Body of pancreas (tissue), 4 donors: ENCODE measurements at places on chromosomes 16 and 17. TPM values are rescaled to one million over a fixed set of nuclear protein-coding genes. Genes with fewer than 3 reads are reported as not detected.

DNA sequence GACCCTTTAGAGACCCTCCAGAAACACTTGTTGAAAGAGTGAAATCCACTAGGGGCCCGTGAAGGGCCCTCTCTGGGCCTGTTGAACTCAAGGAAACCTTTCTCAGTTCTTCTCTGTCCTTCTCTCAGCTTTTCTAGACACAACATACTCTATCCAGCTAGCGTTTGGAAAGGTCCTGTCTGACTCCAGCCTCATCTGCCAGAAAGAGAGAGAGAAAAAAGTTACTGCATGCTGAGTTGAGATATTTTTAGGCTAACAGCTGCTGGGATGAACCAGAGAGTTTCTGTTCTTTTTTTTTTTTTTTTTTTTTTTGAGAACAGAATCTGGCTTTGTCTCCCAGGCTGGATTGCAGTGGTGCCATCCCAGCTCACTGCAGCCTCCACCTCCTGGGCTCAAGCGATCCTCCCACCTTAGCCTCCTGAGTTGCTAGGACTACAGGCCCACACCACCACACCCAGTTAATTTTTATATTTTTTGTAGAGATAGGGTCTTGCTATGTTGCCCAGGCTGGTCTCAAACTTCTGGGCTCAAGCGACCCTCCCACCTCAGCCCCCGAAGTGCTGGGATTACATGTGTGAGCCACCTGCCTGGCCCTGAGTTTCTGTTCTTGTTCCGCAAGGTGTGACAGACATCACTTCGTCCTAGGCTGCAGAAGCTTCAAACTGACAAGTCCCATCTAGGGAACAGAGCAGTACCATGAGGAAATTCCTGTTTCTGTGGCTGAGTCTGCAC lies 14.9 kb upstream of the TEX2 start:
- no peak overlapping the region for H3K4me3 ChIP-seq
- DNase-seq, result no peak
- no peak overlapping the region for H3K27ac ChIP-seq
- no peaks in the 10 kb centered on the region for H3K36me3 ChIP-seq
- H3K4me1 ChIP-seq, result peaks cover 10% of the 10 kb centered on the region

DNA sequence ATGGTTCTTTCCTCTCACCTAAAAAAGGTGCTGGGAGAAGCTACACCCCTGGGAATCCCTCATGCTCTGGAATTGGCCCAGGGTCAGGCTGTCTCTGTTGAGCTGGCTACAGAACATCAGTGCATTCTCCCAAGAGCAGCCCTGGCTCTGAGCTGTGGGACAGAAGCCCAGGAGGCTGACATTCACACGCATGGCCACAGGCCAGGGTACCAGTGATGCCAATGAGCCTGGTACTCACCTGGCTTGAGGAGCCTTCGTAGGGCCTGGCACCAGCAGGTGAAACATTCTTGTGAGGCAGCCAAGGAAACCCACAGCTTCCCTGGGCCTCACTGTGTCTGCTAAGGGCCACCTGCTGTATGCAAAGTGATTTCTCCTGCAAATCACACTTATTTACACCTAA lies 121.7 kb upstream of the CCL2 start:
- no peak for DNase-seq
- H3K4me3 ChIP-seq, result no peak overlapping the region
- H3K36me3 ChIP-seq, result no peaks in the 10 kb centered on the region
- H3K4me1 ChIP-seq, result no peaks in the 10 kb centered on the region

DNA sequence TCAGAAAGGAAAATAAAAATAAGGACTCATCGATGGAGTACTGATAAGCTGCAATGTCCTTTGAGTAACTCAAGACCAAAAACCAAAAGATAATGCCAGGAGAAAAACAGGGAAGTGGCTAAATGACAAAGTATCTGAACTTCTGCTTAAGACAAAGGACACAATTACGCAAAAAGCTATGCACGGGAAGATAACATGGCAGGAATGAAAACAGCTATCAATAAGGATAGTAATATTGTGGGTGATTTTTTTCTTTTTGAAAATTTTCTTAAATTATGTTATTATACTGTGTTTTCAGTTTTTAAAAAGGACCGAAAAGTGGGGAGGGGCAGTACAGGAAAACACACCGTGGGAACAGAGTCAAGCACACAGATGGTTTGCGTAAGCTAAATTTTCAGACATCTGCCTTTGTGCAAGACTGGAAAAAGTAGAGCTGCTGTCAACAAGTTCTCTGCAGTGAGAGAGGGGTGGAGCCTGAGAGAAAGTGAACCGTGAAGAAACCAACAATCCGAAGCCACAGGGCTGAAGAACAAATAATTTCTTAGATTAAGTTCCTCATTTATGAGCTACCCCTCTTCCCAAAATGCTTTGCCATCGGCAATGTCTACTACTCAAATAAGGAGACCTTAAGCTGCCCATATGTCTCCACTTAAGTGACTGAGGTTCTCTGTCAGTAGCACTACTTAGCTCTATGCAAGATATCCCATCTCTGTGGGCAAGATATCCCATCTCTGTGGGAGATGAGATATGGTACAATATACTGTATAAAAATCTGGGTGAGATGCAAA lies 99.9 kb upstream of the CORO6 start:
- H3K4me3 ChIP-seq, result no peak overlapping the region
- H3K36me3 ChIP-seq, result no peaks in the 10 kb centered on the region
- peak overlapping the region; percentile 72 for H3K27ac ChIP-seq
- H3K4me1 ChIP-seq, result peaks cover 6% of the 10 kb centered on the region
- H3K27me3 ChIP-seq, result no peaks in the 10 kb centered on the region

DNA sequence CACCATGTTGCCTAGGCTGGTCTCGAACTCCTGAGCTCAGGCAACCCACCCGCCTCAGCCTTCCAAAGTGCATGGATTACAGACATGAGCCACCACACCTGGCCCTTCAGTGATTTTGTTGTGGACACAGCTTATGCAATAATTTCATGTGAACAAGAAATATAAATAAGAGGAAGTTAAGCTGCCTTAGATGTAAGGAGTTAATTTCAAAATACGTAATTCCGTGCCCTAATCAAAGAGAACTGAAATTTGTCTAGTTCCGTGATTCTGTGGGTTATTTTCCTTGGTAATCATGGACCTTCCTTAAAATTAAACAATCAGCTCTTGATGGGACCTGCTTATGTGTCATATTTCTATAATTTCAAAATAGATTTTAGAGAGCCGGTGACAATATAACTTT lies 11.9 kb downstream of the TVP23A start:
- no peak overlapping the region for H3K4me3 ChIP-seq
- H3K36me3 ChIP-seq, result no peaks in the 10 kb centered on the region
- no peaks in the 10 kb centered on the region for H3K4me1 ChIP-seq
- no peak overlapping the region for H3K27ac ChIP-seq
- H3K27me3 ChIP-seq, result no peaks in the 10 kb centered on the region

DNA sequence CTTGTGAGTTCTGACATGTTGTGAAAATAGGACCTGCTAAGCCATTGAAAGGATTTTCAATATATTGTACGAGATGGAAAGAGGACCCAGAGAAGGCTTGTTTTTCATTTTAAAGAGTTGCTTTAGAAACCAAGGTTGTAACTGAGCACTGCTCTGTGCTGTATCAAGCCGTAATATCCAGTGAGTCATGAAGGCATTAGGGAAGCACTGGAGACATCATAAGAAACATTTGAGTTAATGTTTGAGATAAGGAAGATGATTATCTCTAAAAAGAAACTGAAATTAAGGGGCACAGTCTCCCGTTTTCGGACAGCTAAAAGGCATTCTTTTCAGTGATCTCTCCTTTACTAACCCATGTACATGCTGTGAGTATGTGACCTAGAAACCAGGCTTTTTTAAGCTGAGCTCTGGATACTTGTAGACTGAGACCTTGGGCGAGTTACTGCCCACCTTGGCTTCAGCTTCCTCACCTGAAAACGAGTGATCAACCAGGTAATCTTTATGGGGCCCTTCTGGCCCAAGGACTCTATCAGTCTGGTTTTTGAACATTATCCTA lies 149.2 kb upstream of the TBX2 start:
- DNase-seq, result no peak
- H3K27ac ChIP-seq, result no peak overlapping the region
- no peak overlapping the region for H3K4me3 ChIP-seq
- H3K4me1 ChIP-seq, result peaks cover 33% of the 10 kb centered on the region
- H3K27me3 ChIP-seq, result no peaks in the 10 kb centered on the region

DNA sequence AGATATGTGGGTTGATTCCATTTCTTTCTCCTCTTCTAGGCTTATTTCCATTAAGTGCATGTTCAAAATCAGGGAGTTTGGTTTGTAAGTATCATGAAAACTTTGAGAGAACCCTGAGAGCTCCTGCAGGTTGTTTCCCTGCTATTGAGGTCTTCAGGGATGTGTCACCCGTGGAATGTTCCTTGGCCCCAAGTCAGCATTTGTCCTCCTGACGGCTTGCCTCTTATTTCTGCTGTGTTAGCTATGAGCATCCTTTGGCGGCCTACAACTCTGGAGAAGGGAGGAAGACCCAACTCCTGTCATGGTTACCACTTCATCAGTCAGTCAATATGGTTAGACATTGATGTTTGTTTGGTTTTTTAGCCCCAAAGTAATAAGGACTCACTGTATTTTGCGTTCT lies 180.8 kb downstream of the FTO start:
- no peaks in the 10 kb centered on the region for H3K36me3 ChIP-seq
- H3K4me1 ChIP-seq, result peaks cover 4% of the 10 kb centered on the region
- DNase-seq, result no peak
- no peak overlapping the region for H3K27ac ChIP-seq
- no peak overlapping the region for H3K4me3 ChIP-seq
- H3K27me3 ChIP-seq, result no peaks in the 10 kb centered on the region

- peaks cover 23% of the 10 kb centered on the region for H3K4me1 ChIP-seq
- H3K27ac ChIP-seq, result peak overlapping the region; percentile 97
- H3K36me3 ChIP-seq, result no peaks in the 10 kb centered on the region
- peak; percentile 38 for DNase-seq
- no peaks in the 10 kb centered on the region for H3K27me3 ChIP-seq
These were observed 1.7 kb downstream of the SLFN5 start for GRCh38 chr17:35244341-35245195.

DNA sequence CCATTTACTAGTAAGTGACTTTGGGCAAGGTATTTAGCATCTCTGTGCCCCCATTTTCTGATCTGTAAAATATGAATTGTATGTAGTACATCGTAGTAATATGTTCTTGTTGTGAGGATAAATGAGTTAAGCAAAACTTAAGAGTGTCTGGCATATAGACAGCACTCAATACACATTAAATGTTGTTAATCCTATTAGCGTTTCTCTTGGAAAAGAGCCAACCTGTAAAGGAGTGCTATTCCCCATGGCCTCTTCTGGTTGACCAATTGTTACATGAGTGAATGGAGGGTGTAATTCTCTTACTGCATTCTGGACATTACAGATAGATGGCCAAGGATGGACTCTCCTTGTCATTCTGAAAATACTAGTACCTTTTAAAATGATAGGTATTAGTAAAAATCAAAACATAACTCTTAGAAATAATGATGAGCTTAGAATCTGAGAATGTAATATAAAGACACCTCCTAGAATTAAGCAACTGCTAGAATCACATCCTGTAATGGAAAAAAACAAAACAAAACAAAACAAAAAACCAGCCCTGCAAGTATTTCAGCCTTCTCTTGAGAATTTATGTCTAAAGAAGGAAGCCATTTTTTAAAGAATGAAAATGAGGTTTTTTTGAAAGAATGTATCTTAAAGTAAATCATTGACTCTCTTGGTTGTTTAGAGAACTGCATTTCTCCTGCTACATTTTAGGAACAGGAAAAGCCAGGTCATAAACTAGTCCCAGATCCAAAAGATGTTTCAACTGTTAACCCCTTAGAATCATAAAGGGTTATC lies 30.5 kb downstream of the IQCK start:
- H3K4me1 ChIP-seq, result peaks cover 64% of the 10 kb centered on the region
- H3K27me3 ChIP-seq, result no peaks in the 10 kb centered on the region
- H3K36me3 ChIP-seq, result no peaks in the 10 kb centered on the region
- peak overlapping the region; percentile 65 for H3K27ac ChIP-seq

DNA sequence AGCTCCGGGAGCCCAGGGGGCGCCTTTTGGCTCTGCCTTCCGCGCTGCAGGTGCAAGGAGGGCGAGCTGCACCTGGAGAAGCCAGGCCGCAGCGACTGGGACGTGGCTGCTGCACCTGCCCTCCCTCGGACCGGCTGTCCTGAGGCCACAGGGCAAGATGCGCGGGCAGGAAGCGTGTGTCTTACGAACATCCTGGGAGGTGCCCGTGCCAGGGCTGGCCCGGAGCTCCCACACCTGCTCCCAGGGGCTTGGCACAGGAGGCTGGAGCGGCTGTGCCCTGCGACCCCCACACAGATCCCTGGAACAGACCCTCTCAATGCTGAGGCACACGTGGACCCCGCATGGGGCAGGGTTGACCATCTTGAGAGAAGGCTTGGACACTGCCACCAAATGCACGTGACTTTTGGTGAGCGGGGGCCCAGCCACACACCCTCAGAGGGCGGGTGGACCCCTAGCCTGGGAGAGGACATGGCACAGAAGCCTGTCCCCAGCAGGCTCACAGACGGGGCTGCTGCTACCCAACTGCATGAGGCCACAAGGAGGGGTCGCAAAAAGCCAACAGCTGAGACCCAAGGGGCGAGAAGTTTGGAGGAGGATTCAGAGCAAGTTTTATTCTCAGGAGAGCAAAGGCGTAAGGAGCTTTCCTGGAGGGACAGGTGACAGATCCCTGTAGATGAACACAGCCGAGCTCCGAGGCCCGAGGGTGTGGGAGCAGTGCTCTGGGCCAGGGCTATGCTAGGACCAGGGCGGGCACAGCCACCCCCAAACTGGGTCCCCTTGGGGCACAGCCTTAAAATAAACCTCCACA lies 11.4 kb downstream of the NDUFAF8 start:
- H3K36me3 ChIP-seq, result peaks cover 7% of the 10 kb centered on the region
- H3K4me1 ChIP-seq, result peaks cover 10% of the 10 kb centered on the region
- H3K27ac ChIP-seq, result no peak overlapping the region
- H3K4me3 ChIP-seq, result no peak overlapping the region
- no peak for DNase-seq

DNA sequence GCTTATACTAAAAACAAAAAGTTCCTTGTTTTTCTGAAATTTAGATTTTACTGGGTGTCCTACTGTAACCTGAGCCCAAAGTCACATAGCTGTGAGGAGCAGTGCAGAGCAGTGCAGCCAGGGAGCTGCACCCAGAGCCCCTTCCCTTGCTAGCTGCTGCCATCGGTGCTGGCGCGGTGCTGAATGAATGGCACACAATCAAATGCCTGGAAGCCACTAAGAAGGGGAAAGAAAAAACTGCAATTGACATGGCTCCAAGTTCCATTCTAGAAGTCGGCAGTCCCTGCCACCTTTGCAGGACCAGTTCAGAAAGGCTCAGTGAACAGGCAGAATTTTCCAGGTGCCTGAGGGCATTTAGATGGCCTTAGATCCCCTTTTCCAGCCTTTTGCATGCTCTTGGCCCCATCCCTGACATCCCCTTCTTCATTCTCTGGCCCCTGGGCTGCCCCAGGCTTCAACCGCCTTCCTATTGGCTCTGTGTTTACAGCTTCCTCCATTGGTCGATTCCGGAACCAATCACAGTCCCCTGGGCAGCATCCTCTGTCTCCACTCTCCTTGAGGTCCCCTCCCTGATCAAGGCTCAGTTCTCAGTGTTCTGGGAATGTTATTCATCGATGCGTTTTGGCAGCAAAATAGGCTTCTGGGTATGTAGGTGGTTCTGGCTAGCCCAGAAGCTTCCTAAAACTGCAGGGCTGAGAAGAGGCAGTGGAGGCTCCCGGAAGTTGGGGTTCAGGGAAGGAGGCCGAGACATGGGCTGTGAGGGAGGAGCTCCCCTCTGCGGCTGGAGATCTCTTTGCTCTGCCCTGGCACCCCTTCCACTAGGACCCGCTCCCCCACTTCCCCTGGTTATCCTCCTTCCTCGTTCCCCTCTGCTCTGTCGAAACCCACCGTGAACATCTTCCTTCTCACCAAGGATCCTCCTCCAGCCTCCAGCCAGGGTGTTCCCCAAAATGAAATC lies 37.9 kb downstream of the ATP2C2 start:
- no peaks in the 10 kb centered on the region for H3K36me3 ChIP-seq
- H3K27ac ChIP-seq, result no peak overlapping the region
- no peaks in the 10 kb centered on the region for H3K4me1 ChIP-seq
- DNase-seq, result no peak

The NME4 gene
- 20.2 TPM for total RNA-seq

The PIK3R5 gene
- 4.7 TPM for total RNA-seq

The IKZF3 gene
- total RNA-seq, result 0.99 TPM

The SHISA6 gene
- total RNA-seq, result under 0.01 TPM

The KRT31 gene
- total RNA-seq, result not detected
